ENCODE measurements at places on chromosomes 13 and 19.
A peak's percentile ranks its signal among the peaks of the same experiment; 100 is the strongest.

DNA sequence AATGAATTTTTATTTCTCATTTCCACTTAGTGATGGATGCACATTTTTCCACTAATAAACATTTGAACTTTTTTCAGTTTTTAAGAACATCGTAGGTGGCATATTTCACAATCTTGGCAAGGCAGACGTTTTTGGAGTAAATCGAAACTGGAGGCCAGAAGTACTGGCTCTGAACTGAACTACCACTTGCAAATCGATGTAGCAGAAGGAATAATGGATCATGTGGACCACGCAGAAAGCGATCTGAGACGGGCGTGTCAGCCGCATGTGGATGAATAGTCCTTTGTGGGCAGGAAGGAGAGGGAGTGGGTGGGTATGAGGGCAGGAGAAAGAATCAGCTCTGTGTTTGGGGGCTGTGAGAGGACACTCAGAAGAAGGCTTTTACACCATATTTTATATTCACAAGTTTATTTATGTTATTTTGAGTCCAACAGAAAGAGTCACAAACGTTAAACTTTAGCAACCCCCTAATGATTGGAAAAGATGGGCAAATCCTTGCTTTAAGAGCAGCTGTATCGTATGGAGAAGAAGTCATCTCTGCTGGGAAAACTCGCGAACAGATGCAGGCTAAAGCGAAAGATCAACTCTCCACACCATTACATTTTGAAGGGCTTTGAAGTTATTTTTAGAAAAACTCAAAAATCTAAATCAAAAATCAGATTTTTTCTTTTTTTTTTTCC lies 90.5 kb downstream of the COL4A2 start:
- DNase-seq = no peak

- no peak for DNase-seq
Observed at GRCh38 chr13:31947105-31947504, 84.5 kb upstream of the FRY start.

GRCh38 chr19:42175952-42176648 lies 41.4 kb downstream of the DEDD2 start:
- DNase-seq = no peak

DNA sequence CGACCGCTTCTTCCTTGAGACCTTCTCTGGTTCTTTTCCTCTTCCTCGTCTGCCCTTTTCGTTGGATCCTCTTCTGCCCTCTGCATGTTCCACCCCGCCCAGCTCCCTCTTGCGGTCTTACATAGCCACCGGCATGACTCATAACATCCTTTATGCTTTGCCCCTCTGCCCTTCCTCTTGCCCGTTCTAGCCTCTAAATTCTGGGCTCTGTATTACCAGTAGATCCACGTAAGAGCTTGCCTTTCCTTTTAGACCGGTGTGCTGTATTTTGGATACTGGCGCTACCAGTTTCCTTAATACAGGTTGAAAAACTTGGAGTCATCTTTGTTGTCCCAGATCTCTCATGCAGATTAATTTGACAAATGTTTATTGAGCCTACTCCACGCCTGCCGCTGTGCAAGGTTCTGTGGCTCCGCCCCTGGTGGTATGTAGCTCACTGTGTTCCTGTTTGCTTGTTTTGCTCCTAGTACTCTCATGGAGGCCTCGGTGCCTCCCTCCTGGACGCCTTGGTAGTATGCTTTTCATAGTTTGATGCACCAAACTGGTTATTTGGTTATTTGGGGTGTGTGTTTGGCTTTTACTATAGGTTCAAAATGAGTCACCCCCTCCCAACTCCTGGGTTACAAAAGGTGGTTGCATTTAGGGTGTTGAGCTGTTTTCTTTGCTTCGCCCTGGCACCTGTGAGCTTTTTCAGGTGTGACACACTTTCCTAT lies 1.7 kb downstream of the GTF3A start:
- peak; percentile 87 for DNase-seq

DNA sequence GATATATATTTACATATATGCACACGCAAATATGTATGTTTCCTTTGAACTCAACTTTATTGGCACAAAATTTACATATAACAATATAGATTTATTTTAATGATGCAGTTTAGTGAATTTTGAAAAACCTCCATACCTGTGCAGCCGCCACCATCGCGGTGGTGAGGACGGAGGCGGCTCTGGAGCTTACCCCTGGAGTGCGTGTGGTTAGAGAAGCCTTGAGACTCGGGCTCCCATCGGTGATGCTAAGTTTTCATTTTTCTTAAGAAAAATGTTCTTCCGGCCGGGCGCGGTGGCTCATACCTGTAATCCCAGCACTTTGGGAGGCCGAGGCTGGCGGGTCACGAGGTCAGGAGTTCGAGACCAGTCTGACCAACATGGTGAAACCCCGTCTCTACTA lies 31.8 kb downstream of the GJA3 start:
- no peak for DNase-seq

GRCh38 chr13:110354715-110355473 lies 47.8 kb downstream of the COL4A2 start:
- DNase-seq = no peak

DNA sequence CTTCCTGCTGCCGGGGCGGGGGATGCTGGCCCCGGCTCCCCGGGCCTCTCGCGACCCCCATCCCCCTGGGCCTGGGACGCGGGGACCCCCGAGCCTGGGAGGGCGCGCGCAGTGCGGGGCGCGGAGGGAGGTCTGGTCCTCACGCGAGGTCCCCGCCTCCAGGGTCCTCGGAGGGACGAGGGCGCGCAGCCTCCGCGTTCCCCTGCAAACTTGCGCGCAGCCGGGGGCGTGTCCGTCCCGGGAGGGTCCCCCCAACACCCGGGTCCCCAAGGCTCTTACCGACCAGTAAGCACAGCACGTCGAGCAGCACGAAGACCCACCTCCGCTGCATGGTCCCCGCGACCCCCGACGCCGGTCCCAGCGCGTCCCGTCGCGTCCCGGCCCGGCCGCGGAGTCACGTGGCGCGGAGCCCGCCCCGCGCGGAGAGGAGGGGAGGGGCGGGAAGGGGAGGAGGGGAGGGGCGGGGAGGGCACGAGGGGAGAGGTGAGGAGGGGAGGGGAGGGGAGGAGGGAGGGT lies at the start of gene PLPP2:
Gene PLPP2, minus strand, starts transcription at position 398 of the 516 bp plus-strand sequence. Its CDS starts 67 bp downstream, at position 331.
- DNase-seq = no peak

- DNase-seq = no peak
Observed at GRCh38 chr13:110306960-110307766, at the start of the genes COL4A1 and COL4A2. Gene COL4A1, minus strand, starts transcription at chr13:110307157. Its CDS starts 130 bp downstream, at chr13:110307027. Gene COL4A2, plus strand, starts transcription at chr13:110307284. Its CDS starts 620 bp downstream, at chr13:110307904.

- DNase-seq = no peak
Observed at GRCh38 chr13:40406405-40407120, 259.9 kb downstream of the FOXO1 start.

DNA sequence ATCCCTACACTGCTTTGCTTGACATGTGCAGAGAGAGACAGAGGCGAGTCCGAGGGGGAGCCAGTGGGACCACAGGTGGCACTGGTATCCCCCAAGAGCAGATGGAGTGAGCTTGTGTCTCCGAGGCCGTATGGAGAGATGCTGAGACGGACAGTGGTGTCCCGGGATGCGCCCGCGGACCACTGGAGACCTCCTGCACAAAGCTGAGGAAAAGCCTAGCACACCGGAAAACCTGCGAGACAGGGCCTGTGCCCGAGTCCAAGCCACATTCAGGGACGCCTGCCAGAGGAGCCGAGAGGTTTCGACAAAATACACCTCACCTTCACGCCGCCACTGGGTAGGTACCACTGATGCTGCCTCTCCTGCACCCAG lies 66.0 kb upstream of the ZNF527 start:
- DNase-seq = no peak

GRCh38 chr13:25541434-25542123 lies 169.8 kb downstream of the ATP8A2 start:
- no peak for DNase-seq

DNA sequence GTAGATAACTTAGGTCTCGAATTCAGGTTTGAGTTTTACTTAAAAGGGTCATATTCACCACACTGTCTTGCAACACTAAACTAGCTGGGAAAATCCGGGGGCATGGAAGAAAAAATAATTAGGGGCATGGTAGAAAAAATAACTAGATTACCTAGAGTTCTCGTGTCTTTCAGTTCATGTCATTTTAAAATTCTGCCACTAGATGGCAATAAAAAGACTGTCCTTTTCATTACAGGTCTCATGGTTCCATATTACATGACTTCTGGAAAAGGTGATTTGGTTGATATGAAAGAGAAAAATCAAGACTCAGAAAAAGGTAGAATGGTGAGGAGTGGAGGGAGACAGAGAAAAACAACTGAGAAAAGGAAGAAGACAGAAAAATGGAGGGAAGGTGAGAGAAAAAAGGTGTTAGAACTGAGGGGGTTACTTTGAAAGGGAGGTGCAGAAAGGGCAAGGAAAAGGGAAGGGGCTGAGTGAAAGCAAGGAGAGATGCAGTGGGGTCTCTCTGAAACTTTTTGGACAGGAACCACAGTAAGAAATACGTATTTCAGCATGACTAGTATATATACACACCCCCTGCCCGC lies 299.0 kb downstream of the KLF12 start:
- peak; percentile 6 for DNase-seq

GRCh38 chr13:99687723-99688397 lies 186.6 kb downstream of the TM9SF2 start:
- DNase-seq = peak; percentile 15

Data from hematopoietic multipotent progenitor cell treated with erythropoietin and hydrocortisone succinate and interleukin-3 and kit ligand, for 17 days (in vitro differentiated cells).